T-helper 17 cell (primary cell): ENCODE measurements at places on chromosomes 7 and 10.

GRCh38 chr10:71088054-71088453 is 124.3 kb upstream of the UNC5B start:
- H3K4me3 ChIP-seq, result no peak overlapping the region
- DNase-seq, result no peak
- H3K27me3 ChIP-seq, result peaks cover 12% of the 10 kb centered on the region
- H3K27ac ChIP-seq, result no peak overlapping the region

DNA sequence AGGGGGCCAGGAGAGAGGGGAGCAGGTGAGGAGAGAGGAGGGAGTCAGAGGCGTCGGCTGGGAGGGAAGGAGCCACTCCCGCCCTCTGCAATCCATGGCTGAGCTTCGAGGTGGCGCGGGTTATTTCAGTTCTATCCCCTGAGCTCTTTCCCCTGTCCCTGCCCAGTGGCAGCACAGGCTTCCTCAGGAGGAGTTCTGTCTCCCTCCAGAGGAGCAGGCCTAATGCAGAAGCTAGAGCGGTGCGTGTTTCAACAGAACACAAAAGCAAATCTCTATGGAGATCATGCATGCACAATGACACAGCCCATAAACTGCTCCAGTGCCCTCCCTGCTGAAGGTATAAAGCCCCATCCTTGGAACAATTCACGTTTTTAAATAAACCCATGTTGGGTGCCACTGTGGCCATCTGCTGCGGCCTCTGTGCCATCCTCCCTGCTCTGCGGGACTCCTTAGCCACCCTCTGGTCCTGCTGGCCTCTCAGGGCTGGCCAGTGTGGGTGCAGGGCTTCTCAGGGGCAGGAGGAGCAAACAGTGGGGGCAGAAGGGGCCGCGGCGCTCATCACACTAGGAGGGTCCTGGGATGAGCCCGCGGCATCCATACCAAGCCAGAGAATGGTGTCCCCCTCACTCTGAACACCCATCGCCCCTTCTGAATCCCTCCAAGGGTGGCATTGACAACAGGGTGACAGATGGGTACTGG is 192.6 kb upstream of the LYZL2 start:
- H3K27me3 ChIP-seq, result peaks cover 7% of the 10 kb centered on the region
- peaks cover 3% of the 10 kb centered on the region for H3K4me1 ChIP-seq
- no peaks in the 10 kb centered on the region for H3K36me3 ChIP-seq
- peak overlapping the region; percentile 45 for H3K27ac ChIP-seq

DNA sequence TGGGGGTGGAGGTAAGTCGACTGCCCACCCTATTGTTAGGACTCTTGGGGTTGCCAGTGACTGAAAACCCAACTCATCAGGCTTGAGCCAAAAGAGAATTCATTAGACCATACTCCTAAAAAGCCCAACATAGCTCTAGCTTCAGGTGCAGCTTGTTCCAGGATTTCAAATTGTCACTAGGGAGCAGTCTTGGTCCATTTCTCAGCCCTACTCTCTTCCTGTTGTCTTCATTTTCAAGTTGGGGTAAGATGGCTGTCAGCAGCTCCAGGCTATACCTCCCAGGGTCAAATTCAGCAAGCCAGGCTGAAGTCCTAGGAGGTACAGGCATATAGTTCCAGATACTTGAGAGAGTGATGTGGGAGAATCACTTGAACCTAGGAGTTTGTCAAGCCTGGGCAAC is 14.9 kb upstream of the COL13A1 start:
- peaks cover 19% of the 10 kb centered on the region for H3K27me3 ChIP-seq
- no peak overlapping the region for H3K4me3 ChIP-seq
- DNase-seq, result no peak
- H3K36me3 ChIP-seq, result no peaks in the 10 kb centered on the region

DNA sequence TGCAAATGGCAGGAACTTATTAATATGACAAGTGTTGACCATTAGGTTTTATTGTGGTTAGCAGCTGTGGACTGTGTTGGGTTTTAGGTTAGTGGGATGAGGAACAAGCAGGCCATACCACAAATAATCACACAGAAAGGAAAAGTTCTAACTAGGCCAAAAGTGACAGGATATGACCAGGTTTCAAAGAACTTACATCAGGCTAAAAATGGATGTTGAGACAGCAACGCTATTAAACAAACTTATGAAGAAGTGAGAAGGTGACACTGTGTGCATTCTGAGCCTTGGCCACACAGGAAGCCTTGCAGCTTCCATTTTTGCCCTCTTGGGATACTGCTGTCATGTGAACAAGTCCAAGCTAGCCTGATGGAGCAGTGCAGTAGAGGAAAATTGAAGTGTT is 568.8 kb downstream of the HTR7 start:
- no peaks in the 10 kb centered on the region for H3K4me1 ChIP-seq
- no peaks in the 10 kb centered on the region for H3K36me3 ChIP-seq
- H3K27ac ChIP-seq, result no peak overlapping the region
- H3K4me3 ChIP-seq, result no peak overlapping the region
- H3K27me3 ChIP-seq, result no peaks in the 10 kb centered on the region

- no peak for DNase-seq
- H3K27me3 ChIP-seq, result peaks cover 29% of the 10 kb centered on the region
- H3K36me3 ChIP-seq, result peaks cover 4% of the 10 kb centered on the region
- H3K4me3 ChIP-seq, result no peak overlapping the region
- no peak overlapping the region for H3K27ac ChIP-seq
Observed at GRCh38 chr10:78513330-78513729, 479.7 kb downstream of the RPS24 start.

DNA sequence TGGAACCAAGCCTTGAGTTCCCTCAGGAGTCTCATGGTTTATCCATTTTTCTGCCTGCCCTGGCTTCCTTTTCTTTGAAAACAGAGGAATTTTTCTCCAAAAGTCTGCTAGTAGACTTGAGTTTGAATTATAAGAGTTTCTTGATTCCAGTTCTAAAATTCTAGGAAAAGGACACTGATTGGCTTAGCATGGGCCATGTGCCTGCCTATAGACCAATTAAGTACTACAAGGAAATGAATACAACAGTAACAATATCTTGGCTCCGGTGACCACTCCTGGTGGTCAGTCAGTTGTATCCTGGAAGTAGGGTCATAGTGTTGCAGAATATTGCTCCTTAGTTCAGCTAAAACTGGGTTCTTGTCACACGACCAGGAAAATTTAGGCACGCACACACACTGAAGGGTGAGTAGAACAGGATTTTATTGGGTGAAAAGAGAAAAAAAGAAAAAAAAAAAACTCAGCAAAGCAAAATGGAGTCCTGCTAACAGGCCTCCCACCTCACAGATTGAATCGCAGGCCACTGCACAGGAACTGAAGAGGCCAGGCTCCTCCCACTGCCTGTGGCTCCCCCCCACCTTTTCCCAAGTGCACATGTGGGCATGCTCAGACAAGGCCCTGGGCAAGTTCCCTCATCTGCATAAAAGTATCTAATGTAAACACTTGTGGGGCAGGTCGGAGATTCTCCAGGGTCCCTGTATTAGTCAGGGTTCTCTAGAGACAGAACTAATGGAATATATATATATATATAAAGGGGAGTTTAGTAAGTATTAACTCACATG is 155.1 kb downstream of the LYZL1 start:
- no peak overlapping the region for H3K27ac ChIP-seq
- H3K36me3 ChIP-seq, result peaks cover 2% of the 10 kb centered on the region
- H3K27me3 ChIP-seq, result no peaks in the 10 kb centered on the region
- H3K4me3 ChIP-seq, result no peak overlapping the region

DNA sequence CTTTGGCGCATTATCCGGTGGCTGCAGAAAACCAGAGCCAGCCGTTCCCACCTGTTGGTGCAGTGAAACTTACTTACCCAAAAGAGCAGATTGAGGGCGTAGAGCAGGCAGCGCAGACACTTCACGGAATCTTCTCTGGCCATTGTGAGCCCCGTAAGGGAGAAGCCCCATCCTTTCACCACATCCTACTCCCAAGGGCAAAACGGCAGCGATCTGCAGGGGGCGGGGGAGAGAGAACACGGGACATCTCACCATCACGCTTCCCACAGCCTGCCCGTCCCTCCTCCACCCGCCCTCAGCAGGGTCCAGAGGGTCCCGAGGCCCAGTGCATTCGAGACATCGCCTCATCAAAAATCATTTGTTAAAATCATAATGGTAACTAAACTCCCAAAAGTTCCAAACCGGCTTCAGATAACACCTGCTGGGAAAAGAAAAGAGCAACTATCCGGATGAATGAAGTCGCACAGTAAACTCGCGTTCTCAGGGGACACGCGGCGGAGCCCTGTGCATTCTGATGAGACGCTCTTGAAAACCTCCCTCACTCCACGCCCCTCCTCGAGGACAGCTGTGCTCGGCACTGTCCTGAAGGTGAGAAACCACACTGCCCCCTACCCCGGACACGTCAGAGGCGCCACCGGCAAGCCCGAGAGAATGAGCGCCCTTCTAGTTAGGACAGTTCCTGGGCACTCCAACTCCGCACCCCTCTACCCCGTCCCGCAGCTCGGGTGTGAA is 1.2 kb downstream of the TSPAN12 start:
- no peak for DNase-seq
- H3K27ac ChIP-seq, result no peak overlapping the region
- peak overlapping the region; percentile 90 for H3K4me3 ChIP-seq
- peaks cover 63% of the 10 kb centered on the region for H3K27me3 ChIP-seq

- no peak overlapping the region for H3K27ac ChIP-seq
- peaks cover 8% of the 10 kb centered on the region for H3K27me3 ChIP-seq
- H3K4me1 ChIP-seq, result no peaks in the 10 kb centered on the region
- H3K36me3 ChIP-seq, result no peaks in the 10 kb centered on the region
- H3K4me3 ChIP-seq, result no peak overlapping the region
Observed at GRCh38 chr10:124332426-124332825, 86.3 kb downstream of the OAT start.

- no peak for DNase-seq
- H3K4me1 ChIP-seq, result peaks cover 54% of the 10 kb centered on the region
- no peak overlapping the region for H3K4me3 ChIP-seq
- H3K36me3 ChIP-seq, result peaks cover 3% of the 10 kb centered on the region
- H3K27me3 ChIP-seq, result no peaks in the 10 kb centered on the region
- no peak overlapping the region for H3K27ac ChIP-seq
Observed at GRCh38 chr7:155663937-155664336, 19.5 kb downstream of the RBM33 start.

- H3K27ac ChIP-seq, result no peak overlapping the region
- peaks cover 18% of the 10 kb centered on the region for H3K27me3 ChIP-seq
- no peaks in the 10 kb centered on the region for H3K4me1 ChIP-seq
- DNase-seq, result no peak
Observed at GRCh38 chr10:113041324-113041723, 91.3 kb downstream of the TCF7L2 start.

GRCh38 chr7:44564606-44565005 is 9.1 kb downstream of the DDX56 start:
- peaks cover 8% of the 10 kb centered on the region for H3K4me1 ChIP-seq
- DNase-seq, result no peak
- no peak overlapping the region for H3K4me3 ChIP-seq
- no peaks in the 10 kb centered on the region for H3K27me3 ChIP-seq

- no peaks in the 10 kb centered on the region for H3K36me3 ChIP-seq
- H3K27ac ChIP-seq, result no peak overlapping the region
- H3K4me1 ChIP-seq, result no peaks in the 10 kb centered on the region
Observed at GRCh38 chr7:47709451-47709850, 127.5 kb upstream of the TNS3 start.

DNA sequence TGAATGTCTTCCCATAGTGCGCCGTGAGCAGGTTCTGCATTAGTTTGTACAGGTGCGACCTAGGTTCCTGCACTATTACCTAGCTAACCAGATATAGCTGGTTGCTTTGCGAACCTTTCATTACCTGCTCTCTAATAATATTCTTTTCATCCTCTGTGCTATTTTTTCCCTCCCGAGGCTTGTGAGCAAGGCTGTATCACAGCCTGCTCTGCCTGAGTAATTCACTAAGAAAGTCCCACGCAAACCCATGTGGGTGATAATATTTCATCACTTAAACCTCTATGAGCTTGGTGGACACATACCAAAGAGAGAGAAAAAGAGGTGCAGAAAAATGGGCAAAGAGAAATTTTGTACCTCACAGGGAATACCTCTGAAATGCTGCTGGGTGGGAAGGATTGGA is 8.4 kb downstream of the INHBA start:
- no peak overlapping the region for H3K4me3 ChIP-seq
- H3K4me1 ChIP-seq, result no peaks in the 10 kb centered on the region
- peaks cover 32% of the 10 kb centered on the region for H3K27me3 ChIP-seq
- H3K36me3 ChIP-seq, result no peaks in the 10 kb centered on the region
- DNase-seq, result no peak

GRCh38 chr7:94297397-94297838 is 97.3 kb upstream of the COL1A2 start:
- DNase-seq, result no peak
- no peak overlapping the region for H3K27ac ChIP-seq
- H3K4me1 ChIP-seq, result no peaks in the 10 kb centered on the region
- H3K27me3 ChIP-seq, result peaks cover 13% of the 10 kb centered on the region
- H3K4me3 ChIP-seq, result no peak overlapping the region

- DNase-seq, result no peak
- H3K4me3 ChIP-seq, result no peak overlapping the region
- H3K4me1 ChIP-seq, result no peaks in the 10 kb centered on the region
- no peaks in the 10 kb centered on the region for H3K36me3 ChIP-seq
- H3K27me3 ChIP-seq, result peaks cover 42% of the 10 kb centered on the region
Observed at GRCh38 chr10:125102821-125103220, 57.5 kb downstream of the CTBP2 start.

GRCh38 chr10:101336382-101336781 is 17.6 kb upstream of the BTRC start:
- H3K4me1 ChIP-seq, result no peaks in the 10 kb centered on the region
- no peak overlapping the region for H3K27ac ChIP-seq
- no peak overlapping the region for H3K4me3 ChIP-seq
- H3K27me3 ChIP-seq, result peaks cover 21% of the 10 kb centered on the region

DNA sequence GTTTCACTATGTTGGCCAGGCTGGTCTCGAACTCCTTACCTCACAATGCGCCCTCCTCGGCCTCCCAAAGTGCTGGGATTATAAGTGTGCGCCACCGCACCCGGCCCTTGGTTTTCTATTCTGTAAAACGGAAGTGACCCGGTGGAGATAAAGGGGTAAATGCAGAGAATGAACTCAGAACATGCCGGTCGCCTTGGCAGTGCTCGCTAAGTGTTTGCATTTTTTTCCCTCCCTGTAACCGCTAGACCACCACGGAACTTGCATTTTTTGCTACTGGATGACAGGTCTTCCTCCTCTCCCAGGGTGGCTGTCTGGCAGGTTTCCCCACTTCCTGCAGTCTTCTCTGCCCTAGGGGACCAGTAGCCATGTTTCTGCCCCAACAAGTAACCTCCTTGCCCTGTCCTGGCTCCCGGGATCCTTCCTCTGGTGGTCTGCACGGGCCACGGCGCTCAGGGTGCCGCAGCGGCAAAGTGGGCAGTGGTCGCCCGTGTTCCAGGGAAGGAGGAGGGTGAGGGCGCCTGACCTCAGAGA is 18.8 kb upstream of the GNA12 start:
- peaks cover 3% of the 10 kb centered on the region for H3K36me3 ChIP-seq
- peaks cover 16% of the 10 kb centered on the region for H3K4me1 ChIP-seq
- no peak overlapping the region for H3K4me3 ChIP-seq
- H3K27ac ChIP-seq, result peak overlapping the region; percentile 72
- no peak for DNase-seq
